ENCODE measurements at places on chromosomes 5 and 9.

- DNase-seq, result no peak
Observed at GRCh38 chr9:96514800-96515158, 64.8 kb downstream of the HABP4 start.

- no peak for DNase-seq
Observed at GRCh38 chr5:43514025-43514424, 923 bp downstream of the C5orf34 start.

DNA sequence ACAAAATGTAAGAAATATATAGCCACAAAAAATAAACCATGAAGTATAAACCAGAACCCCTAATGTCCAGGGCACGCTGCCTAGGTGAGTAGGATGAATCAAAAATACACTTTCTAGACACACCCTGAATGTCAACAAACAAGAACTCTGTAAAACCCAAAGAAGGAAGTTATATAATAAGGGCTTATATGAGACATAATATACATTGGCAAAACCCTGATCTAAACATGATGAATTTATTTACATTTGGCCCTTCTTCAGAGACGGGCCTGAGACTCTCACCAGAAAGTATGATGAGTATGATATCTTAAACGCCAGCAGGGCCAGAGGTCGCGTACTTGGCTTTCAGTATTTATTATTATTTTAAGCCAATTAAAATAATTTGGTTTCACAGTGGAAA, 125.1 kb upstream of the FST start:
- DNase-seq, result no peak

- DNase-seq, result no peak
Observed at GRCh38 chr5:41356786-41357185, 143.5 kb upstream of the C6 start.

DNA sequence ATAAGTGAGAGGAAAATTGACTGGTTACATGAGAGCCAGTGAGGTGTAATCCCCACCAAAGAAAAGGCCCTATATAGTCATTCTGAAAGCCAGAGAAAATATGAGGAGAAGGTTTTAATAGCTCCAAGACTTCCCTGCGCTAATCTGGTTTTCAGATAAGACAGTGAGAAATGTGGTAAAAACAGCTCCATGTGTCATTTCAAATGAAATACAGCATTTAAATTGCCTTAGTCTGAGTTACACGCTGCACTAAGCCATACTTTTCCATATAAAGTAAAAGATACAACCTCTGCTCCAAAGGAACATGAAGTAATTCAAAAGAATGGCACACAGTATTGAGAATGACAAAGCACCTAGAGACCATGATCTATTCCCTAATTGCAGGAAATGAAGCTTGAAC, 378.0 kb upstream of the PDE4D start:
- DNase-seq, result no peak

DNA sequence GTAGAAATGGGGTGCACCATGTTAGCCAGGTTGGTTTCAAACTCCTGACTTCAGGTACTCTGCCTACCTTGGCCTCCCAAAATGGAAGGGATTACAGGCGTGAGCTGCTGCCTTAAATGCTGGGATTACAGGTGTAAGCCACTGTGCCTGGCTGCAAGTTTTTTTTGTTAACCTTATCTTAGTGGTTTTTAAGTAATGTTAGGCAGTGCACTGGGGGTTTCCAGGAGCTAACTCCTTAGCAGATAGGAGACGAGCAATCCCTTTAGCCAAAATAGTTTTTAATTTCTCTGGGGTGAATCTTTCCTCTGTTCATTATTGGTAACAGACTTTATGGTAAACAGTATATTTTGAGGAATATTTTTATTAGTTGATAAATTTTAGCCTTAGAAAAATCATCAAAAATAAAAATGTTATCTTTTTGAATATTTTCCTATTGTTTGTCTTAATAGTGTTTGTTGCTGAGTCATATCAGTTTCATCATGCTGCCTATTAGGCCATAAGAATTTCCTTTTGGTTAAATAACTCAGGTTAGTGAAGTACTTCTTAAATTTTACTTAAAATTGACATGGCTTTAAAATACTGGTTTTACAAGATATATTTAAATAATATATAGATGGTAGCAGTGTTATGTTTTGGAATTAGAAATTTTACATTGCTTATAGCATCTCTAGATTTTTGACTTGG, 37.9 kb downstream of the LMNB1 start:
- DNase-seq, result no peak

- DNase-seq, result no peak
Observed at GRCh38 chr9:88319936-88320747, 68.1 kb upstream of the SPIN1 start.

GRCh38 chr9:105055917-105056316, 128.0 kb upstream of the ABCA1 start:
- DNase-seq, result no peak

DNA sequence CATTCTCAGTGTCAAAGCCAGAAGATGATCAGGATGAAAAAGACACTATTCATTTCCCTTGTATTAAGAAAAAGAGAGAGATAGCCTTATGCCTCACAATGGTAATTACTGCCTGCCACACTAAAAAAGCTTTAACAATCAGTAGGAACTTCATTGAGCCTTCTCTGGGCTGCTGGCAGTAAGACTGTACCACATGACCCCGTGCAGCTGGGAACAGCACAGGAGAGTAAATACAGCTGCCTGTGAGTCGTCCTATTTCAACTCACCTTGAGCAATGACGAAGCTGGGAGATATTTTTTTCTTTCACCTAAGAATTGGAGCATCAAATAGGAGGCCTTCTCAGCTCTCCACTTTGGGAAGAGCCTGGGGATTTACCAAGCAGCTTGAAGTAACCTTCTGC, 316.3 kb downstream of the GABRB2 start:
- DNase-seq, result no peak

GRCh38 chr5:115388240-115388639, 91.8 kb upstream of the CCDC112 start:
- DNase-seq, result no peak

DNA sequence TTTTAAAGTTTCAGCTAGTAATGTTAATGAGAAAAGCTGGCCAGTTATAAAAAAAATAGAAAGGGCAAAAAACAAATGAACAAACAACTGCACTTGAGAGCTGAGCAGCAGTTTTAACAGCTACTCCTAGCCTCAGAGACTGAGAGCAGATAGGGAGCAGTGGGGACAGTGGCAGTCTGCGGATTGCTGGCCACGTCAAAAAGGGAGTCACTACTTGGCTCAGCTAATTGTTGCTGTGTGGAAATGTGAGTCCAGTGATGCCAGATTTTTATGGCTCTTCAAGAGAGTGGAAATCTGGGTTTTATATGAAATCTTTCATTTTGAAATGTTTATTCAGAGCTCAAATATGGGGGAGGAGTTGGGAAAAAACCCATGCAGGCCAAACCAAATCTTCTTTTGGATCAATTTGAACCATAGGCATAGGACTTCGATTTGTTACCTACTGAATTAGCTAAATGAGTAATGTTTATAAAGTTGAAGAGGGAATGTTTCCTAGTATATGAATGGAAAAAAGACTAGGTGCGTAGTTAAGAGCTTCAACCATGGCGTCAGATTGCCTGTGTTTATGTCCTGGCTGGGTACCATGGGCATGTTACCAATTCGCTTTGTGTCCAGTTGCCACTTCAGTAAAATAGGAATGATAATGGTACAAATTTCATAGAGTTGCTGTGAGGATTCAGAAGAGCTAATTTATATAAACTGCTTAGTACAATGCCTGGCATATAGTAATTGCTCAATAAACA, 102.1 kb downstream of the PAM start:
- DNase-seq, result no peak

DNA sequence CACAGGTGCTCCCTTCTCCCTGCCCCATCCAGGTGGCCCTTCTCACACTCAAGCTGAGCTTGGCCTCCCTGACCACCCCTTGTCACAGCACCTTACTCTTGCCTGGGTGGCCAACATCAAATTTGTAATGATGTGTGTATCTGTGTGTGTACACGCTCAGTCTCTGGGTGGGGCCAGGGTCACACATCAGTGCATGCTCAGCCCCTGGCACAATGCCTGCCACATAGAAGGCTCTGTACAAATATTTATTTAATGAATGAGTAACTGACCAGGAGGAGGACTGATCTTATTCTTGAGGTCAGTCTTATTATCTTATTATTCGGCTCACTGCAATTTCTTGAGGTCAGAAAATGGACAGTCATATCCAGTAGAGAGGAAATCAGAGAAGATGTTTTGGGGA, 41.3 kb upstream of the HAND1 start:
- DNase-seq, result no peak

DNA sequence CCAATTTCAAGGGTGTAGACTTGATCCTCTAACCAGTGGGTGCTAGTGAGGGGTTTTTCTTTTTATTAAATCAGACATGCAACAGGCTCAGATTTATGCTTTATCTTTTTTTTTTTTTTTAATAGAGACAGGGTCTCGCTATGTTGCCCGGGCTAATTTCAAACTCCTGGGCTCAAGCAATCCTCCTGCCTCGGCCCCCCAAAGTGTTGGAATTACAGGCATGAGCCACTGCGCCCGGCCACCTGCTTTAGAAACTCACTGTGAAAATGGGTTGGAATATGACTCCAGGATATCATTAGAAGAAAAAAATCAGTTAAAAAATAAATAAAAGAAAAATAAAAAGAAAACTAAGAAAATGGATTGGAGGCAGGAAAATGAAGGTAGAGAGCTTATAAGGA, 50.7 kb downstream of the STOM start:
- no peak for DNase-seq

DNA sequence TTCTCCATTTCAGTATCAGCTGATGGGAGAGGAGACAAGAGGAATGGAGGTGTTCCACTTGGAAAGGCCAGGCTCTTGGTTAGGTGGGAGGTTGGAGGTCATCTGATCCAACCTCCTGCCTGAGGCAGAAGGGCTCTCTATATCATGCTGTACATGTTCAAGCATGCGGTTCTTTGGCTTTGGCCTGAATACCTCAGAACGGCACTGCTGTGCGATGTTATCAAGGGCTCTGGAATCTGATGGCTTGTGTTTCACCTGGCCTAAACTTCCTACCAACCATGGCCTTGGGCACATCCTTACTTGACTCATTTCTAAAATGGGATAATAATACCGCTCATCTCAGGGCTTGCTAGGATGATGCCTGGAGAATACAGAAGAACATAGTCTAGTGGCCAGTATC, 90.1 kb upstream of the FAM169A start:
- no peak for DNase-seq

- DNase-seq, result peak; percentile 39
Observed at GRCh38 chr5:9468060-9468388, 77.9 kb downstream of the SEMA5A start.

GRCh38 chr5:135824541-135825041, 9.9 kb upstream of the SLC25A48 start:
- no peak for DNase-seq

- DNase-seq, result no peak
Observed at GRCh38 chr9:2524601-2525000, 97.0 kb upstream of the VLDLR start.

- DNase-seq, result no peak
Observed at GRCh38 chr5:166909926-166910325, 1381.5 kb upstream of the WWC1 start.

DNA sequence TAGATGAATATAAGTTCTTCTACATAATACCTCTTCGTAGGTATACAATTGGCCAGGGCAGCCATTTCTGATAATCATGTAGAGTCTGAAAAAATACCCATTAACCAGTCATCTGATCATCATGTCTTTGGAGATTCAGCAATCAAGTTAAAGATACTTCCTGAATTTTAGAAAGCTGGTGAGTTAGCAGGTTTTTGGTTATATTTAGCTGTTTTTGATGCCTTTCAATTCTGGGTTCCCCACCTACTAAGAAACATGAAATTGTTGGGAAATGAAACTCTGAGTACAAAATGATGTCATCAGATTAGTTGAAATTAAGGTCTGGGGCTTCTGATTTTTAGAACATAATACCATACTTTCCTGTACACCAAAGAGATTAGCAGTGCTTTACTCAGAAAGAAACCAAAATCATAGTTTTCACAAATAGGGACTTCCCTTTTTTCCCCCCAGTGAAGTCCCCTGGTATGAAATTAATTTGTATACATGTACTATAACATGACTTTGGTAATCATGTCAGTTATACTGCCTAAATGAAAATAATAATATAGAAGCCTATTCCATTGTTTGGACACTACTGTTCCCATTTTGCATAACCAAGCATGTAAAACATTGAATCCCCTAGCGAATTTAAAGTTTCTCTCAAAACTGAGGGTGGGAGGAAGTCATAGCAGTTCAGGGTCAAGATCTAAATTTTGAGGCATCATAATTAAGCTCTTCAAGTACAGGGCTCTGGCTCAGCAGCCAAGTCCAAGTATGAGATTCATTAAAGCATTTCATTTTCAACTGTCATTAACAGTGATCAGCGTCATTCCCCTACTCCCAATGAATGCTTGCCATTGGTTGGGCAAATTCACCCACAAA, 17.9 kb downstream of the PRLR start:
- no peak for DNase-seq

- DNase-seq, result no peak
Observed at GRCh38 chr5:18745988-18746615, 1111.8 kb downstream of the TAF11L14 start.

GRCh38 chr5:82164977-82165713, 113.0 kb downstream of the RPS23 start:
- DNase-seq, result peak; percentile 7

DNA sequence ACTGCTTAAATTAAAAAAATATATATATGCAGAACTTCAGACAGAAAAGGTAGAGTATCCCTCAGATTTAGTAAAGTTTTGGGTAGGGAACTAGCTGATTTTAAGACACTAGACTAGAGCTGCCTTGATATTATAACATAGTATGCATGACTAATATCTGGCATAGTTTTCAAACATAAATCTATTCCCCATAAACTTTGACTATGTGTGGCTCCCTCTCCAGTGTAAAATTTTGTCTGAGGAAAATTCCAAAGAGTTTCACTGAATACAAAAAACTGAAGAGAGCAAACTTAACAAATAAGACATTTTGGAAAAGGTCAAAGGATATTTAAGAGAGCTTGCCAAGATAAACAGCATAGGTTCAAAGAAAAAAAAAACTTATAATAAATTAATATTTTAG, 66.2 kb upstream of the ZNF462 start:
- no peak for DNase-seq

DNA sequence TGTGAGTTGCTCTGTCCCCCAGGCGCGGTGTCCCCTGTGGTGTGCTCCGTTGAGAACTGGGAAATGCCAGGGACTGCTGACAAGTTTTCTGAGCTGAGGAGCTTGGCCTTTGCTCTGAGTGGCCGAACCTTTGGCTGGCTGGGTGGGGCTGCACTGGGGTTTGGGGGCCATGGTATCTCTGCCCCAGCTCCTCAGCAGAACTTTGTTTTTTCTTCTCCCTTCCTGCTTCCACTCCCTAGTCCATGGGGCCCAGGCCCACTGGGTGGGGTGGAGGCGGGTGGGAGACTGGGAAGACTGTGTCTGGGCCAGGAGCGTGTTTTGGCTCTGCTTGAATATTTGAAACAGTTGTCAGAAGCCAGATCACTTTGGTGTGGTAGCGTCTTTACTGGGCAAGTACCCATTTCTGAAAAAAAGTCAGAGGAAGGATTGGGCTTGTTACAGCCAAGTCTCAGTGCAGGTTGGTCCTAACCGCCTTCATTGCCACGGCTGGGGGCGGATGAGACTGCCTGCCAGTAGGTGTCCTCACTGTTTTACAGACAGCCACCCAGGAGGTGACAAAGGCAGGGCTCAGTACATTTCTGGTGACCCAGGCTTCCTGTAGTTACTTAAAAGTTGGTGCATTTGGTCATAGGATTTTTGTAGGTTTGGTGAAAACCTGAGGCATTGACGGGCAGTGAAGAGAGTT, 92.7 kb downstream of the DAB2IP start:
- DNase-seq, result peak; percentile 85
